ENCODE measurements at places on chromosomes 6 and 20.

DNA sequence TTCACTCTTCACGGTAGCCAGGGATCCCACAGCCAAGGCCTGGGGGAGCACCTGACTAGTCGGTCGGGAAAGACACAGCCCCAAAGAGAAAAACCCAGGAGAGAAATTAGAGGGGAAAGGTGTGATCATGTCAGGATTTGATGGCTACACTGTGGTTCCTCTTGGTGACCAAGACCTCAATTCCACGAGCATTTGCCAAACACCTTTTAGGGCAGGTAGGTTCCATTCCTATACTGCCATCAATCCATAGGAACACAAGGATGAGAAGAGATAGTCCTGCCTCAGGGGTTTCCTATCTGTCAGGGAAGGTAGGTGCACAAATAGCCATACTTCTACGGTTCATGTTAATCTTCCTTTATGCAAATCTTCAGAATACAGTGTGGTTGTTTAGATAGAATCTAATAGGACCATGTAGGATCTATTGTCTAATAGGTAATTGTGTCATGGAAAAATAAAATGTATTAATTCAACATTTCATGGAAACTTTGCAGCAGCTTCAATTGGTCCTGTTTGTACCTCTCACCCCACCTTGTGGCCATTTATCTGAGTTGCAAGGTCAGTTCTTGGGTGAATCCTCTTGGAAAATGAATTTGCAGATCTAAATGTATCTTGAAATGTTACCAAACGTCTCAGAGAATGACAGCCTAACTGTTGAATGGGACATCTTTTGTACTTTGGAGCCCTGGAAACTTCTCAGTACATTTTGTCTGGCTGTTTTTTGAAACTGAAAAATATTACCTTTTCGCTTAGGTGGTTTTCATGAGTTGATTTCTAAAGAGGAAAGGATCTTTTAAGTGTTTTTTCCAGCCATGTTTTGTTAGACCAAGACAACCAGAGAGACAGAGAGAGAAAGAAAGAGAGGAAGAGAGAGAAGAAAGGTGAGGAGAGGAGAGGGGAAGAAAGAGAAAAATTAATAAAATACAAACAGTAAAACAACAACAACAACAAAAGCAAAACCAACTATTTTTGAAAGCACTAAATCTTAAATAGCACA lies 33.7 kb upstream of the IYD start:
- peak; percentile 7 for DNase-seq

DNA sequence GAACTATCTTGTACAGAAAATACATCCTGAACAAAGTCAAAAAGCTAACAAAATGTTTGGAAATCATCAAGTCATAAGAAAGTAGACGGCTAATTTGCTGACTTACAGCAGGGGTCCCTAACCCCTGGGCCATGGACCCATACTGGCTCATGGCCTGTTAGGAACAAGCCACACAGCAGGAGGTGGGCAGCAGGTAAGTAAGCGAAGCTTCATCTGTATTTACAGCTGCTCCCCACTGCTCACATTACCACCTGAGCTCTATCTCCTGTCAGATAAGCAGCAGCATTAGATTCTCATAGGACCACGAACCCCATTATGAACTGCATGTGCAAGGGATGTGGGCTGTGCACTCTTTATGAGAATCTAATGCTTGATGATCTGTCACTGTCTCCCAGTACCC lies 115.5 kb downstream of the CDK19 start:
- no peak for DNase-seq

DNA sequence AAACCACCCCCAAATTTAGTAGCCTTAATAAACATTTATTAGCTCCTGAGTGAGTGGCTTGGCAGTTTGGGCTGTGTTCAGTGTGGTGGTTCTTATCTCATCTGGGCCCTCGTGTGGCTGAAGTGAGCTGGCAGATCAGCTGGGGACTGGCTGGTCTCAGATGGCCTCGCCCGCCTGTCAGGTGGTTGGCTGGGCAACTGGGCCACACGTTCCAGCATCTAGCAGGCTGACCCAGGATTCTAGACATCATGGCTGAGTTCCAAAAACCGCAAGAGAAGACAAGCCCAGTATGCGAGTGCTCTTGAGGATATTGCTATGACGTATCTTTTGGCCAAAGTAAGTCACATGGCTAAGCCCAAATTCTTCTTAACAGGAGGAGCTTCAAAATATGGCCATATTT lies 28.9 kb downstream of the EIF2S2 start:
- DNase-seq: peak; percentile 97

DNA sequence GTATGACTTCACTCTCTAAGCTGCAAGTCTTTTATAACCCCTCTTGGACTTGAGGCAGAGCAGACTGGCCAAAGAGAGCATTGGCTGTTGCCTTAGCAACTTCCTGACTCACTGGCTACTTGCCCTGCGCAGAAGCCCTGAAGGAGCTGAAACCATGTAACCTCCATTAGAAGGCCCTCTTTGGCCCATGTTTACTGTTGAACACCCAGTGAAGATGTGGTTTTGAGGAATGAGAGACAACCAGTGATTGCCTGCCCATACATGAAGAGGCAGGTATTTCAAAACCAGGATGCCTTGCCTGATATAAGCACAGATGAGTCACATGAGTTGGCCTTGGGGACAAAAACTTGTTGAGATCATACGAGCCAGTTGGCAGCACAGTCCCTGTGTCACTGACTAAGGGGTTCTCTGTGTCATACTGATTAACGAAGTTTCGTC lies 182.5 kb downstream of the EDN1 start:
- DNase-seq: peak; percentile 47

DNA sequence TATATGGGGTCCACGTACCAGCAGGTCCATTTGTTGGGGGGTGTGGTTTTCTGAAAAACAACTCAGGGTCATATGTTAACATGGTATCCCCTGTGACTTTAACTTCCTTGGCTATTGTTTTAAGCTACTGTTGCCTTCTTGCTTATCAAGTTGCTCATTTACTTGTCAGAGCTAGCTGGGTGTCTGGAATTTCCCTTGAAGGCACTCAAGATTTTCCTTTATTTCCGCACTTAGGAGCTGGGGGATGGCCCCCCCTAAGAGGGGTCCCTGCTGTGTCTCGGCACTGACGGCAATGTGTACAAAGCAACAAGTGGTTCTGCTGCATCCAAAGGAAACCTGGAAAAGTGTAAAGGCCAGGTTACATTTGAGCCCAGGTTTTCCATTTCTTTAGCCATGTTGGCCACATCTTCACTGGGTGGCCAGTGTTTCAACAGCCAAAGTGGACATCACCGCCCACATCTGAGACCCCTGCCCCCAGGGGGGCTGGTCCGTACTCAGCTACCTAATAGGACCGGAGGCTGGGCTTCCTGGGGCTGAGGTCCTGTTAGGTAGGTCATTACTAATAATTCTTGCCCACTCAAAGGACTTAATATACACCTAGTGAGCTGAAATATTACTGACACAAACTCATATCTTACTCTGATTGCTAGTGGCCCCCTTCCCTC lies 24.8 kb upstream of the SYNDIG1 start:
- no peak for DNase-seq

GRCh38 chr6:168152306-168152963 lies 73.4 kb upstream of the FRMD1 start:
- no peak for DNase-seq

GRCh38 chr6:147699140-147699539 lies 190.7 kb downstream of the SAMD5 start:
- DNase-seq: no peak

DNA sequence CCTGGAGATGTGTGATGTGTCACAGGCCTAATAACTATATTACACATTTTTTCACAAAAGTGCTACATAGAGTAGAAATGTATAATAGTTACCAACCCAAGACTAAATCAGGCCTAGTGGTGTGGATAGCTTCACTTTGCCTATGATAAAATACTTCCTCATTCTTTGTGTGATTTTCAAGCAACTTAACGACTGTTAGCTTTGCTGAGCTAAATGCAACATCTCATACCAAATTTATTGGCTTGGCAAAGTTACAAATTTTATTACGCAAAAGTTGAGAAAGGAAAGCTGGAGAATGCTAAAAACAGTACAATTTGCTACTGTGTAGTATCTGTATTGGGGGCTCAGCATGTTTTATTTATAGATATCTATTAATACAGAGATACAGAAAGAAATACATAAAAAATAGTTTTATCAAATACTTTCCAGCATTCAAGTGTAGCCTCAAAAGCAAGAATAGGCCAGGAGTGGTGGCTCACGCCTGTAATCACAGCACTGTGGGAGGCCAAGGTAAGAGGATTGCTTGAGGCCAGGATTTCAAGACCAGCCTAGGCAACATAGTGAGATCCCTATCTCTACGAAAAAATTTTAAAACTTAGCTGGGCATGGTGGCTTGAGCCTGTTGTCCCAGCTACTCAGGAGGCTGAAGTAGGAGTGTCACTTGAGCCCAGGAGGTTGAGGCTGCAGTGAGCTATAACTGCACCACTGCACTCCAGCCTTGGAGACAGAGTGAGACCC lies 3.6 kb upstream of the EDN1 start:
- DNase-seq: no peak

- no peak for DNase-seq
Measured at GRCh38 chr6:128456510-128457230, 63.7 kb downstream of the PTPRK start.

GRCh38 chr6:127843582-127843981 lies 57.3 kb downstream of the THEMIS start:
- DNase-seq: no peak

DNA sequence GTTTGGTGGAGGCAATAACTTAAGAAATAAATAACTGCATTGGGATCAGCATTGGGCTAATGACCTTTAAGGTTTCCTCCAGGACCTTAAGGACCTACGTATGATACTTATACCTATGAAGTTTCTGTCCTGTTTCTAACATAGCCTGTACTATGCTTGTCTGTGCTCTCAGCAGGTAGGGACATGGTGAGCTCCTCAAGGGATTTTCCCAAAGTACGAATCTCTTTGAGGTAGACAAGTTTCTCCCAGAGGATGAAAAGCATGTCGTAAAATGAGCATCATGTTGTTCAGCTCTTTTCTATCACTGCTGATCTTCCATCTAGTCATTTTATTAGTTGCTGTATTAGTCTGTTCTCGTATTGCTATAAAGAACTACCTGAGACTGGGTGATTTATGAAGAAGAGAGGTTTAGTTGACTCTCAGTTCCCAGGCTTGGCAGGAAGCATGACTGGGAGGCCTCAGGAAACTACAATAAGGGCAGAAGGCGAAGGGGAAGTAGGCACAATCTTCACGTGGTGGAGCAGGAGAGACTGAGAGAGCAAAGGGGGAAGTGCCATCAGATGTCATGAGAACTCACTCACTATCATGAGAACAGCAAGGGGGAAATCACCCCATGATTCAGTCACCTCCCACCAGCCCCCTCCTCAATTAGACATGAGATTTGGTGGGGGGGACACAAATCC lies 77.8 kb upstream of the TGM3 start:
- no peak for DNase-seq

DNA sequence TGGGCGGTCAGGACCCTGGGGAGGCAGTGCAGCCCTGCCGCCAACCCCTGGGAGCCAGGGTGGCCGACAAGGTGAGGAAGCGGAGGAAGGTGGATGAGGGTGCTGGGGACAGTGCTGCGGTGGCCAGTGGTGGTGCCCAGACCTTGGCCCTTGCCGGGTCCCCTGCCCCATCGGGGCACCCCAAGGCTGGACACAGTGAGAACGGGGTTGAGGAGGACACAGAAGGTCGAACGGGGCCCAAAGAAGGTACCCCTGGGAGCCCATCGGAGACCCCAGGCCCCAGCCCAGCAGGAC lies 4.0 kb upstream of the COL9A3 start:
- DNase-seq: no peak

GRCh38 chr6:157893238-157893637 lies 70.2 kb downstream of the SNX9 start:
- DNase-seq: no peak

GRCh38 chr6:105189026-105189820 lies 9.4 kb upstream of the POPDC3 start:
- DNase-seq: no peak

DNA sequence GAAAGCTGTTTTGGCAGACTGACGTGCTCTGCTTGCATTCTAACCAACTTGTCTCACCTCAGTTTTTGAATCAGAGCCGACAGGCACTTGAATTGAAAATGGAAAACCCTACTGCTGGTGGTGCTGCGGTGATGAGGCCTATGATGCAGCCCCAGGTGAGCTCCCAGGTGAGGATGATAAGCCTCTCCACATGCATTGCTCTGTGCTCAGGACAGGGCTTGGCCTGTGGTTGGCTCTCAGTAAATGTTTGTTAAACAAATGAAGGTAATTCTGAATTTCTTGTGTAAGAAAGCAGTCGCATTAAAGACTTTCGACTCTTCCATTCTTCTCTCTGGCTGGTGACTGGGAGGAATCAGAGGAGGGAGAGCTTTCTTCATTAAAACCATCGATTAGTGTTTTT lies 136.3 kb downstream of the SULF2 start:
- DNase-seq: no peak

- peak; percentile 2 for DNase-seq
Measured at GRCh38 chr20:9989066-9989724, 45.6 kb upstream of the ANKEF1 start.

- DNase-seq: no peak
Measured at GRCh38 chr6:149455031-149455732, 29.6 kb downstream of the ZC3H12D start.

GRCh38 chr6:73637404-73637803 lies 16.4 kb downstream of the SLC17A5 start:
- DNase-seq: peak; percentile 74

- no peak for DNase-seq
Measured at GRCh38 chr20:60420676-60421229, 462.5 kb downstream of the CDH26 start.

GRCh38 chr6:29509239-29509638 lies 21.5 kb upstream of the MAS1L start:
- no peak for DNase-seq

DNA sequence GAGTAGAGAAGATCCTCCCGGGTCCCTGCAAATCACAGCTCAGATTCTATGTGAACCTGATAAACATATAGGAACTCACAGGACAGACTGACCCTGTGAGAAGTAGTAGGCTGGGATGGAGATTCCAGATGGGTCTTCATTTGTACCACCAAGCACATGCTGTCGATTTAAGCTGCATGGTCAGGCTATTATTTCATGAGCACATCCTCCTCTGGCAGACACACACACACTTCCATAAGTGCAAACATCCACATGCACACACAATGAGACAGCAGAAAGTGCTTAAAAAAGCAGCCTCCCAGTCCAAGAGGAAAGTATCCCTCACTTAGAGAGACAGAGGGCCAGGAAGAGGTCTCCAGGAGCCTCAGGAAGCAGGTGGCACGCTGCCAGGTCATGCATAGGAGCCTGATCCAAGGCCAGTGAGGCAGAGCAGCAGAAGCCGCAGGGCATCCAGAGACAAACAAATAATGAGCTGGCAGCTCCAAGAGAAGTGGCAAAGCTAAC lies 131.8 kb downstream of the UNC5CL start:
- DNase-seq: no peak
